Activated T-helper 1 cell treated with anti-CD3 and anti-CD28 coated beads, Interleukin-2, amount 50 U/mL, for 16 hours (primary cell): ENCODE measurements at places on chromosomes 12 and 14.

DNA sequence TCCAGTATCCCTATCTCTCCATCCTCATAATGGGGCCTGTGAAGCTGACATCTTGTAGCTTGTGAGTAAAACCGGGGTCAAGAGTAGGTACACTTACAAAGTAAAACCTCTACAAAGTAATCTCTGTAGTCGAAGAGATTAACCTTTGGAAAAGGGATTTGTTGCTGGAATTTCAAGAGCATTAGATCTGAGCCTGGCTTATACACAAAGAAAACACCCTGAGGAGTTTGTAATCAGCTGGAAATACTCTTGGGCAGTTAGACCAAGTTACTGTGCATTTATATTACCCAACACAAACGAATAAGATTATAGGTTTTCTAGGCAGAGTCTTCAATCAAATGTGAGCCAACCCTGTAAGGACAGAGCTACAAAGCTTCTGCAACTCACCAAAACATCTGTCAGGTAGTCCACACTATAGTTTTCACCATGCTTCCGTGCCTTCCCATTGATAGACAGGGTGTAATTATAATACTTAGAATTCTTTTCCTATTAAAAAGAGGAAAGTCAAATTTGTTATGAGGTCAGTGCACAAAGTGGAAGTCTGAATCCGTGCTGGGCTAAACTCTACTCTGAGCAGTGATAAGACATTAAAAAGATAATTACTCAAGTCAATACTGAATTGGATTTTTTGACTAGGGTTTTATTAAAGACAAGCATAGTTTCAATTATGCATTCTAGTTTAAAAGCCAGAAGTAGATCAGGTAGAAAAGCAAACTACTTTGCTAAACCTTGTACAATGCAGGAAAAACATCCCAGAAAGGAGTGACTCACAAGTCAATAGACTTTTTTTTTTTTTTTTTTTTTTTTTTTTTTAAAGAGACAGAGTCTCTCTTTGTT is 14.6 kb downstream of the GNS start:
- DNase-seq, result no peak

DNA sequence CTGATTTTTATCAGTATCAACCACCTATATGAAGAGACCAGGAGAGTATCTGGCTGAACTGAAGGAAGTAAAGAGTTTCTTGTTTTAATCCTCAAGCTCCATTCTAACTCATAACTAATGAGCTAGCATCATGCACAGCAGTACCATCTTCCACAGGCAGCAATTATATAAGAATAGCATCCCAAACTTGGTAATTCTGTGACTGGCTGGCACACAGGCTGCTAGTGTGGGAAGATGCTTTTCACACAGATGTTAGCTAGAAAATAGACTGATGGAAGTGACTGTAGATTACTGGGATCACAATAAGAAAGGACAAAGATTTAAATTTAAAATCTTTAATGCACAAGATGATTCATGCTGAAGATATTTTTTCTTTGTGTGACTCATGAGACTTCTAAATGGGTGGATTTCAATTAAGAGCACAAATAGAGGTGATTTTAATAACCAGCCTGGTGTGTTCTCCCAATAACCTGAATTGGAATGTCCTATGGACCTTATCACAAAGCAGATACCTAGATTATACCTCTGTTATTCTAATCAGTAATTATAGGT is 417.7 kb upstream of the ATXN7L3B start:
- no peak for DNase-seq

DNA sequence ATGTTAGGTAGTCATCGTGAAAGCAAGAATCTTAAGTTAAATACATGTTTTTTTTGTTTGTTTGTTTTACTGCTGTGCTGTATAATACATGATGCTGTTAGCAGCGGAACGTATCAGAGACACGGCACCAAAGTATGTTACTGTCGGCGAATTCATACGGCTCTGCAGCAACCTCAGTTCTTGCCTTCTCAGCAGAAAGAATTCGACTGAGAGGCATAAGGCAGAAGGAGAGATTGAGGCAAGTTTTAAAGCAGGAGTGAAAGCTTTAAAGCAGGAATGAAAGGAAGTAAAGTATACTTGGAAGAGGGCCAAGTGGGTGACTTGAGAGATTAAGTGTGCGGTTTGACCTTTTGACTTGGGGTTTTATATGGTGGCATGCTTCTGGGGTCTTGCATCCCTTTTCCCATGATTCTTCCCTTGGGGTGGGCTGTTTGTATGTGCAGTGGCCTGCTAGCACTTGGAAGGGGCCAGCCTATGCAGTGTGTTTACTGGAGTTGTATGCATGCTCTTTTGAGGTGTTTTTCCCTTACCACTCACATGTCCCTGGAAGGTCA is 23.7 kb downstream of the LEMD3 start:
- DNase-seq, result no peak

DNA sequence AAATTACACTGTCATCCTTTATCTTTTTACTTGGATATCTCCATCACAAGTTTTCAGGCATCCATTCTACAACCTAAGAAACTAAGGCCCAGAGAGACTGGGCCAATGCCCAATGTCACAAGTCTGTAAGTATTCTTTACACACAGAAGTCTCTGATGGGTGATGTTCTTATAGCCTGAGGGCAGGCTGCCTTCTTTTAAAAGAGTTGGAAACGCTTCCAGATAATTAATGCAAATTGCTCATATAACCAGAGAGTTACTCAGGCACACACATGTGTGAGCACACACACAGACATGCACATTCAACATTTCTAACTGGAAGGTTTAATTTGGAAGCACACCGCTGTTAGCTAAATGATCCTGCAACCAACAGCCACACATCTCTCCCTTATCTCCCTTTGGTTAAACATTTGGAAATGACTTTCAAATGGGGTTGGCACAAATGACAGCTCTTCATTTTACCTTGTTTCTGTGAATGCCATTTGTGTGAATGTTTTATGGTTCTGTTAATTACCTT is 160.8 kb upstream of the TMPO start:
- no peak for DNase-seq

DNA sequence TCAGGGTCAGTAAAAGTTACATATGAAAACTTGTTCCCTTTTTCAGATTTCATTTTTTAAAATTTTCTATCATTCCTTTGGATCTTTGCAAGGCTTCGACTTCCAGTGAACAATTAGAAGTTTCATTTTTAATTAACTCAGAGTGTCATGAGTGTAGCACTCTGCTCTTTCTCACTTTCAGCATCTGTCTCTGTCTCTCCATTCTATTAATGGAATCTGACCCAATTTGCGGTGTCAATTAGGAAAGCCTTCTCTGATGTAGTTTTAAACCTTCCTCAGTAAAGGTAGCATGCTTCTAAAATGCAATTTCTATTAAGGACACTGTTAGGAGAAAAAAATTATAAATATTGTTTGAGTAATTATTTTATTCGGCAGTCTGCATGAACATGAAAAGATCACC is 68.3 kb downstream of the SLC38A1 start:
- DNase-seq, result no peak

GRCh38 chr12:101878243-101878821 is 952 bp downstream of the DRAM1 start:
- DNase-seq, result no peak

- DNase-seq, result peak; percentile 24
These were observed 138.0 kb downstream of the ASCL4 start for GRCh38 chr12:107912421-107913004.

- no peak for DNase-seq
These were observed 44.0 kb downstream of the KICS2 start for GRCh38 chr12:64178122-64178521.

DNA sequence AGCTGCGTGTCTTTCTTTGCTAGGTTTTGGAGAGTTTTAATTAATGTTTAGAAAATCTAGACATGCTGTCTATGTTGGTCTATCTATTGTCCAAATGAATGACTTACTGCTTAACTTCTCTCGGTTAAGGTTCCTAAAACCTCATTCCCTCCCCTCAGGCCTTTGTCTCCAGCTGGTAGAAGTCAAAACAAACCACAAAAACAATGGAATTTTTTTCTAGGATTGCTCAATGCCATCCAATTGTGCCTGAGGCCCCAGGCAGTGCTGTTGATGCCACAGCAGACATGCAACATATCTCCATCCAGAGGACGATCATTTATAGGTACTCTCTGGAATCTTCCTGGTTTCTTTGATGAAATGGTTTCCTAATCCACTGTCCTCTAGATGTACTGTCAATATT is 448.2 kb upstream of the TBX3 start:
- DNase-seq, result no peak

DNA sequence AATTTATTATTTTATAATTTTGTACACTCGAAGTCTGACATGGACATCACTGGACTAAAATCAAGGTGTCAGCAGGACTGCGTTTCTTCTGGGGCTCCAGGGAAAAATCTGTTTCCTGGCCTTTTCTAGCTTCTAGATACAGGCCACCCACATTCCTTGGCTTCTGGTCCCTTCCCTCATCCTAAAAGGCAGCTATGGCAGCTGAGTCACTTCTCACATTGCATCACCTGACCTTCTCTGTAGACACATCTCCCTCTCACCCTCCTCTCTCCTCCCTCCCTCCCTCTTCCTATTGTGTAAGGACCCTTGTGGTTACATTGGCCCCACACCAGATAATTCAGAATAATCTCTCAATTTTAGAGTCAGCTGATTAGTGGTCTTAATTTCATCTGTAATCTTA is 92.4 kb downstream of the RPS6KA5 start:
- DNase-seq, result no peak

DNA sequence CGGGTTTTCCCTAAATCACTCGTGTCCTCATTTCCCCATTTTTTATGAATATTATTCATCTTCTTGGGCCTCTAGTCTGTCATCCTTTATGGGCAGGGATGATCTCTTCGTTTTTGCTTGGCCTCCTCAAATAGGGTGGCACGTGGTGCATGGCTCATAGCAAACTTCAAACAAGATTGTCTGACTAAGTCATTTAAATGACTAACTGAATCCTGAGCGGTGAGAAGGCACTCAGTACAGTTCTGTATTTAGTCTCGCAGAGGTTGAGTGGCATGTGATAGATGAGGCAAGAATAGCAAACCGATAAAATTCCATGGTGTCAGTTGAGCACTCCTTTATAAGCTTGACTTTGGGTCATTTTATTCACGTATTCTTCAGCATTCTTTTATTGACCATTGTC is 5.7 kb upstream of the JDP2 start:
- no peak for DNase-seq

DNA sequence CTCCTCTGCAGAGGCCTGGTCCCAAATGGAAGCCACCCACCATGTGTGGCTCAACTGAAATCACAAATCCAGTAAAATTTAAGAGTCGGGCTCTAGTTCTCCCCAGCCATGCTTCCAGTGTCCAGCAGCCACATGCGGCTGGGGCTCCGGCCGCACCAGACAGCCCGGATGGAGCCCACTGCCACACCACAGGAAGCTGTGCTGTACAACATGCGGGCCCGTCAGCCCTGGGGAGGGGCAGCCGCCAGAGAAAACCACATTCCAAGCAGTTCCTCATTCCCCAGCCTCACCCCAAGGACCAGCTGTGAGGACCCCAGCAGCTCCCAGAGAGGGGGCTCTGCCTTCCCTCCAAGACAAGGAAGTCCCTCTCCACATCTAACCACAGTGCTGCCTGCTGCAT is 135.0 kb downstream of the NCOR2 start:
- no peak for DNase-seq

DNA sequence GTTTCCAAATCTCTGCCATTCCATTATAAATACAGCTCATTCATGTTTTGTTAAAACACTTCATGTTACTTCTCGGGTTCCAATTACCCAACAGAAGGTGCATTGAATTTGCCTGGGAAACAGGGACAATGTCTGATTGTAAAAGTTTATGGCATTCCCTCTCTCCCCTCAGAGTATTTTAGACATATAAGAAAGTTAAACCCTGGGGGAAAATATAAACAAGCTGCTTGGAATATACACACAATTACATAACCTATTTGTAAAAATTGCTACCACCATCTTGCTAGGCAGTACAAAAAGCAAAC is 60.0 kb downstream of the BTG1 start:
- no peak for DNase-seq

DNA sequence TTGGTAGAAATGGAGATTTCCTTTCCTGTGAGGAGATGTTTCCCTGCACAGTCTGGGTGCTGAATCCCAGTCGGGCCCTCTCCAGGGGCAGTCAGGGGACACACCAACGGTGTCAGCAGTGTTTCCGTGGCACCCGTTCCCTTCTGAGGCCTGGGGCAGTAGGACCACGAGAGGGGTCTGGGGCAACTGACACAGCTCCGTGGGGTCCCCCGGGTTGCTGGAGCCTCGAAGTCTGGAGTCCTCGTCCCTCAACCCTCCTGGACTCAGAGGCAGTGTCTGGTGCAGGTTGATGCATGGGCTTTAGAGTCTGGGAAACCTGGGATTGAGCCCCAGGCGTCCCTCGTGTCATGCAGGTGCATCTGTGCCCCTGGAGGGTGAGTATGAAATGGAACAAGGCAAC is 327.3 kb downstream of the ADGRD1 start:
- no peak for DNase-seq

DNA sequence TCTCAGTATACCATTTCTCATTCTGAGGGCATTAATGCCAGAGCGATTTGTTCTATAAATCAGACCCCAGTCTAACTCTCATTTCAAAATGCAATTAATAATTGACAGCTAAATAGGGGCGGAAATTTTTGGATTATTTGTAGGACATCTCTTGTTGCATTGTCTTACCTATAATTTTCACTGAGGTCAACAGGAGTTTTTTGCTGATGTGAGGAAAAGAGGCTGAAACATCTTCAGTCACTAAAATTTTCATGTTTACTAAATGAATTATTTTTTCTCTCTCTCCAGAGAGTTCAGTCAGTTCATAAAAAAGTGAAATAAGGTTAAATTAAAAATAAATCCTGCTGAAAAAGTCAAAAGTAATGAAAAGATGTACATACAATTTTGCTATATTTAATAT is 295.9 kb downstream of the CCER1 start:
- no peak for DNase-seq

DNA sequence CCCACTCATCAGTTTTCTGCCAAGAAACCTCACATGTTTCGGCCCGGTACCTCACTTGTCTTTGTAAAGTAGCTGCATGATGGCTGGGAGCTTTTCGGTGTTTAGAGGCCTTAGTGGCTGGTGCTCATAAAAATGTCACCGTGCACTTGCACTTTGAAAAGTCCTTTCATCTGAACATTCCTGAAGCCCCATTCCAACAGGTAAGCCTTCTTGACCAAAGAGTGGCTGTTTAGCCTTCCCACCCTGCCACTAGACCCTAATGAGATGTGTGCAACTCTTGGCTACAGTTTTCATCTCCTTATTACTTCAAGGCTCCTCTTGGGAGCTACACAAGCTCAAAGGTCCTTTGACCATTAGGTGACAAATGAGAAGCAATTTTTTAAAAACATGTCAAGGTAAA is 135.2 kb downstream of the HMGA2 start:
- DNase-seq, result no peak

- no peak for DNase-seq
These were observed 107.6 kb downstream of the PTCSC3 start for GRCh38 chr14:36068777-36069534.

DNA sequence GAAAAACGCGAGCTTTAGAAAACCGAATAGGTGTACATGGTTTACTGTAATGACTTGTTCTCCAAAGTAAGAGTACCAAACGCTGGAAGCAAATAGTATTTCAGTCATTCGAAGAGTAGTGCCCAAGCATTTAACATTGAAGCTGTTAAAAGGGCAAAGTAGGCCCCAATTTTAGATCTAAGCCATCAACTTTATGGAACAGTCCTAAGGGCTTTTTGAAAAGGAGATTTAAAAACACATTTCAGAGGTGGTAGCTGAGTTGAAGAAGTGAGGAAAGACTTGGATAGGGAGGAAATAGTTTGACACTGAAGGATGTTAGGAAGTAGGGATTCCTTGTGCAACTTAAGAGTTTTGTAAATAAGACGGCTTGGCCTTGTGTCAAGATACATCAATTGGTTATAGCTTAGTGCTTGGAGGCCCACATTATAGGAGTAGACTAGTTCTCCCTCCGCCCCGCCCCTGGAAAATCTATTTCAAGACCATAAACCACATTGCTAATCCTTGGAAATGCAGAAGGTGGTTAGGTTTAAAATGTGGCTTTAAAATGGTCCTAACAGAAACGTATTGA is 783 bp upstream of the TUBA1B start:
- no peak for DNase-seq
